Left lung (tissue), 14 donors: ENCODE measurements at places on chromosomes 4 and X.
A peak's percentile ranks its signal among the peaks of the same experiment; 100 is the strongest.

DNA sequence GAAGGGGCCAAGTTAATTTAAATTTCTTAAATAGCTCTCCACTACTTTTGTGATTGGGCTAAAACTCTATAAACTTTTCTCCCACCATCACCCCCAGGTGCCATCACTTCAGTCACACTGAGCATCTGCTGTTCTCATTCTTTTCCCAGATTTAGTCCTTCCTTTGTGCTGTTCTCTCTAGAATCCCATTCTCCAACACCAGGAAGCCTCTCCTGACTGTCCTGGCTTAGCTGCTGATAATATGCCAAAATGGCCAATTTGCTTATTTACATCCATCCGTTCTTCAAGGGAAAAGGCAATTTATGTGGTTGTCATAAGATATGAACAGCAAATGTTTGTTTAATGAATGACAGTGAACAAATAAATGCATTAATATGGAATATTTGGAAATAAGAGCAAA, 44.1 kb downstream of the FGFBP1 start:
- no peaks in the 10 kb centered on the region for H3K27me3 ChIP-seq
- H3K36me3 ChIP-seq, result no peaks in the 10 kb centered on the region
- H3K4me1 ChIP-seq, result no peaks in the 10 kb centered on the region
- no peak overlapping the region for H3K4me3 ChIP-seq

DNA sequence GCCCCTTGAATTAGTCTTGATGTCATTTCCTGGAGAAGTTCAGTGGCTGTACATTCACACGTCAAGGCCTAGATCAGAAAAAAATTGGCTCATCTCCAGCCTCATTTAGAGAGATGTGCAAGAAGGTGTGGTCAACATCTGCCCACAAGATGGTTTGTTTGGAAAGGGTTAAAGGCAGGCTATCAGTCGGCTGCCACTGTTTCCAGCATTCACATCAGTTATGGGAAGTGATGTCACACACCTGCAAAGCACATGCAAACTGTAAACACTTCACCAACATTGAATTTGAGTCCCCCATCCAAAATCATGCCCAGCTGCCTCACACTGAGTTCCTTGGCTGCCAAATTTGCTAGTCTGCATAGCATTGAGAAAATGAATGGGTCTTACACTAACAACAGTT, 498.3 kb upstream of the INTU start:
- no peaks in the 10 kb centered on the region for H3K27me3 ChIP-seq
- H3K4me1 ChIP-seq, result no peaks in the 10 kb centered on the region
- no peak overlapping the region for H3K27ac ChIP-seq
- H3K36me3 ChIP-seq, result no peaks in the 10 kb centered on the region

DNA sequence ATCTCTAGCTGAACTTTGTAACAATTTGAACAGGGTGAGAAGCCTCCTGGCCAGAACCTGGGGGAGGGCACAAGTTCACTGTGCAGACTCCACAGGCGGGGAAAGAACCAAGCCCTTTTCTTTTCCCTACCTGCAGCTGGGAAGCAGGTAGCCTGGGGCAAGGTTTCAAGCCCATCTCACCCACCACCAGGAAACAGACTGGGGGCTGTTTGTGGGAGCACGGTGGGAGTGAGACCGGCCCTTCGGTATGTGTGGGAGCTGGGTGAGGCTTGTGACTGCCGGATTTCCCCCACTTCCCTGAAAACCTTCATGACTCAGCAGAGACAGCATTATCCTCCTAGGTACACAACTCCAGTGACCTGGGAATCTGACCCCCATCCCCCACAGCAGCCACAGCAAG, 211.7 kb downstream of the ZNF674 start:
- no peak for DNase-seq
- no peaks in the 10 kb centered on the region for H3K4me1 ChIP-seq
- no peak overlapping the region for H3K27ac ChIP-seq

- no peaks in the 10 kb centered on the region for H3K27me3 ChIP-seq
- no peak overlapping the region for H3K27ac ChIP-seq
- H3K36me3 ChIP-seq, result no peaks in the 10 kb centered on the region
- no peak overlapping the region for H3K4me3 ChIP-seq
These were observed 5.5 kb upstream of the XIAP start for GRCh38 chrX:123854329-123854728.

- H3K27me3 ChIP-seq, result no peaks in the 10 kb centered on the region
- no peaks in the 10 kb centered on the region for H3K36me3 ChIP-seq
- no peaks in the 10 kb centered on the region for H3K4me1 ChIP-seq
These were observed 19.1 kb downstream of the HAUS3 start for GRCh38 chr4:2222838-2223237.

DNA sequence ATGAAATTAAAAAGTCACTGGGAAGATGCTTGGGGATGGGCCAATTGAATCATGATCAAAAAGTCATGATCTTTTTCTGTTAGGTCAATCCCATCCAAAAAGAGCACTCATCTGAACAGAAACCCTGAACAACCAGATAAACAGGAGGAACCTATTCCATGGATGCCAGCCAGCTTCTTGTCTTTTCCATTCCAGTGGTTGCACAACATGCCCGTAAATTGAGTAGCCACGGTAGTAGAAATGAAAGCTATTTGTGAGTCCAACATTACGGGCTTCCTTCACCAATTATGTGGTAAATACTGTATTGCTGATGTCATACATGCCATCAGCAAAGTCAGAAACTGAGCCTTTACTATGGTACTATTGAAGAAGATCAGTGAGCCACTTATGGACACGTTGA, 982.4 kb upstream of the HS3ST1 start:
- H3K36me3 ChIP-seq, result no peaks in the 10 kb centered on the region
- no peaks in the 10 kb centered on the region for H3K4me1 ChIP-seq
- H3K27ac ChIP-seq, result no peak overlapping the region
- H3K4me3 ChIP-seq, result no peak overlapping the region
- DNase-seq, result no peak
- H3K27me3 ChIP-seq, result no peaks in the 10 kb centered on the region

DNA sequence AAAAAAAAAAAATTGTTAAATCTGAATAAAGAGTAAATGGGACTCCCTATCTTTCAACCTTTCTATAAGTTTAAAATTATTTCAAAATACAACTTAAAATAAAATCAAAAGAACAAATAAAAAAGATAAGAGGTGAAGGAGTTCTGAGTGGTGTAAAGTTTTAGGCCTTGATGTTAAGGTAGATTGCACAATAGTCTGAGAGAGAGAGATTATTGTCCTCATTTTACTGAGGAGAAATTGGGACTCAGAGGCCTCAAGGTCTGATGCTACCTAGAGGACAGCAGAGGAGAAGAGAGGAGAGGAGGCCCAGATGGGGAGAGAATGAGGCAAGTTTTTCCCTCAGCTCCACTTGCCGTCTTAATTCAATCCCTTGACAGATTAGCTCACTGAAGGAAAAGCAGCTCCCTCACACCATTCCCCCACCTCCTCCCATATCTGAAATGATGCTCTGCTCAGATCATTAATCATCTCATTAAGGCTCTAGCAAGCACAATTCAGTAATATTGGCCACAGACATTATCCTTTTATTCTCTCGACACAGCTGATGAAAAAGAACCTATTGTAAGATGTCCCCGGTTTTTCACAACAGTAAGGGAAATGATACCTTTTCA, 106.3 kb upstream of the PTPN13 start:
- no peak for DNase-seq
- no peaks in the 10 kb centered on the region for H3K4me1 ChIP-seq
- H3K27ac ChIP-seq, result no peak overlapping the region
- H3K36me3 ChIP-seq, result no peaks in the 10 kb centered on the region
- H3K4me3 ChIP-seq, result no peak overlapping the region

DNA sequence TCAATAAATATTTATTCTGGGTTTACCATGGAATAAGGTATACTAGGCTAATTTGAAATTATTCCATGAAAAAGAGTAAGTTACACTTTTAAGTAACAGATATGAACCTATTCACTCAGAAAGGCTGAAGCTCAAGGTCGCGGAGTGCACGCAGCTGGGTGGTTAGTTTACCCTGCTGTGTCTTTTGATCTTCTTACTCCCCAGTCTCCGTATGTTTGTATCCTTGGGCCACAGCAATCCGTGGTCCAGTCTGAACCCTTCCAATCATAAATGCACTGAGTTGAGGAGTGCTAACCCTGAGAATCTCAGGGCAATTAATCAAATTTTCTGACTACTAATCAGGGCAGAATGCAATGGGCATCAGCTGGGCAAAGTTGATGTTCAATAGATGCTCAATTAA, 33.9 kb downstream of the RPS3A start:
- H3K27ac ChIP-seq, result peak overlapping the region; percentile 28
- H3K27me3 ChIP-seq, result no peaks in the 10 kb centered on the region
- H3K36me3 ChIP-seq, result peaks cover 56% of the 10 kb centered on the region
- no peak for DNase-seq
- no peaks in the 10 kb centered on the region for H3K4me1 ChIP-seq

GRCh38 chr4:86549163-86549788, 44.8 kb upstream of the PTPN13 start:
- no peak for DNase-seq
- H3K27me3 ChIP-seq, result peaks cover 11% of the 10 kb centered on the region
- no peak overlapping the region for H3K4me3 ChIP-seq
- peaks cover 5% of the 10 kb centered on the region for H3K4me1 ChIP-seq

- peak; percentile 41 for DNase-seq
- no peaks in the 10 kb centered on the region for H3K36me3 ChIP-seq
- no peak overlapping the region for H3K27ac ChIP-seq
- H3K4me3 ChIP-seq, result no peak overlapping the region
These were observed 518.3 kb upstream of the AGA start for GRCh38 chr4:177960566-177960965.

DNA sequence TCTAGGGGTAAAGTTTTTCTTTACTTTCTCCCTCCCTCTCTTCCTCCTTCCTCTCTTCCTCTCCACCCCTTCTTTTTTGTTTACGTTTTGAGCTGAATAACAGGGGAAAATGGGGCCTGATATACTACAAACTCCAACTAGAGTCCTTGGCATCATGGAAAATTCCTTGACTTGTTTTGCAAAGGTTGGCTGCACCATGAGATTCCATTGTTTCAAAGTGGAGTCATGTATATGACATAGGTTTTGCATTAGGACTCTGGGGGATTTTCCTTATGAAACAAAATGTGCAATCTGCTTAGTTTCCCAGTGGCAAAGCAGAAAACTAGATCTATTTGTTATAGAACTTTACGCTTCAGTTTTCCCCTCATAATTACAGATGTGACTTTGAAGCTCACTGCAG, 233.5 kb upstream of the PGRMC2 start:
- H3K27me3 ChIP-seq, result no peaks in the 10 kb centered on the region
- H3K36me3 ChIP-seq, result no peaks in the 10 kb centered on the region

DNA sequence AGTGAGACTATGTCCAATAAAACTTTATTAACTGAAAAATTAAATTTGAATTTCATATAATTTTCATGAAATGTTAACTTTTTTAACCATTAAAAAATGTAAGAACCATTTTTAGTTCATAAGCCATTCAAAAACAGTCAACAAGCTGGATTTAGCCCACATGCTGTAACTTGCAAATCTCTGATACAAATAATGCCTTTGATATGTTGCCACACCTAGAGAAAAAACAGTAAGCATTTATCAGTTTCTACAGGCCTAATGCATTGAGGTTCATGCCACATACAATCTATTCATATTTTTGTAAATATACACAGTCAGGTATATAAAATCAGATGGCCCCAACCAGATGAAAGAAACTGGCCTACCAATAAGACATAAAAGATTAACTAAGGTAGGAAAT, 52.8 kb downstream of the LCORL start:
- H3K4me1 ChIP-seq, result no peaks in the 10 kb centered on the region
- H3K27ac ChIP-seq, result no peak overlapping the region
- no peak for DNase-seq

DNA sequence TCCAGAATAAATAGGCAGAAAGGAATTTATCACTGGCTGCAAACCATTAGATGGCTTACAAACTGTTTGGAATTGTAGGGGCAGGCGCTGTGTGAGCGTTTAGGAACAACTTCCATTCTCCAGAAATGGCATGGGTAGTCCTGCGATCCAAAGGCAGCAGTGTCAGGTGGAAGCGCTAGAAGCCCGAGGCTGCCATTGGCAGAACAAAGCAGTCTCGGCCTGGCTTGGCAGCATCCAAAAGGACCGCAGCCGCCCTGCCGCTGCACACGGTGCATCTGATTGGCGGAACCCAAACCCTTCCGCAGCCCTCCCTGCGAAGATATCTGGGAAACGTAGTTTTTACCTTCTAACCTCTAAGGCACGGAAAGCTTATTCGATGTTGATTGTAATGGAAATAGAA, 23.6 kb upstream of the YTHDC1 start:
- H3K4me1 ChIP-seq, result peaks cover 3% of the 10 kb centered on the region
- no peaks in the 10 kb centered on the region for H3K36me3 ChIP-seq
- peak; percentile 70 for DNase-seq
- peak overlapping the region; percentile 5 for H3K4me3 ChIP-seq
- no peak overlapping the region for H3K27ac ChIP-seq
- peaks cover 25% of the 10 kb centered on the region for H3K27me3 ChIP-seq

DNA sequence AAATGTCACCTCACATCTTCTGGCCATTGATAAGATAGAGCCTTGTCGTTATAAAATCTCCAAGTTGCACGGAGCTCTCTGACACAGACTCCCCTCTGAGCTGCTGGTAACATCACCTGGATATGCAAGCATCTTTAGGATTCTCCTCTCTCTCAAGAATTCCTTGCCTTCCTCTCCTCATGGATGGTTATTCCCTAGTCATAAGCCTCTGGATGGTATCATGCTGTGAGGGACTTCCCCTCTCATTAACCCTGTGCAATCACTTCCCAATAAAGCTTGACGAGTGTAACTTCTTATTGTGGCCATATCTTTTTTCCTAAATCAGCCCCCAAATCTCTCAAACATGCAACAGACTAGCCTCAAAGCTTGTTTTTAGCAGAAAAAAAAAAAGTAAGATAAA, 1057.0 kb upstream of the SLIT2 start:
- H3K27ac ChIP-seq, result no peak overlapping the region
- no peaks in the 10 kb centered on the region for H3K27me3 ChIP-seq
- no peaks in the 10 kb centered on the region for H3K4me1 ChIP-seq
- no peaks in the 10 kb centered on the region for H3K36me3 ChIP-seq
- H3K4me3 ChIP-seq, result no peak overlapping the region
- no peak for DNase-seq

DNA sequence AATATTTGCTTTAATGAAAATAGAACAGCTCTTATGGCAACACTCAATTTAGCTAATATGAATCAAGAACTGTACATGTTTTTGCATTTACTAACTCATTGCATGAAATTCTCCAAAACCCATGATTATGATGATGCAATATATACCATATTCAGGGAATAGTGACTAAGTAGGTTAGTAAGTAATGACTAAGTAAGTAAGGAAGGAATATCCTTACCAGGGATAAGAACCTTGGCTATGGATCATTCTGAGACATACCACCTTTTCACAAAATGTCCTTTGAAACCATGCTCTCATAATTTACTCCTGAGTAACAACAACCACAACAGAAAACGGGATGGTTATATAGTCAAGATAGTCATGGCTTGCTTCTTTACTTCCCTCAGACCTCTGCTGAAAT, 1513.0 kb downstream of the STIM2 start:
- H3K36me3 ChIP-seq, result no peaks in the 10 kb centered on the region
- no peak overlapping the region for H3K27ac ChIP-seq
- no peak for DNase-seq
- no peaks in the 10 kb centered on the region for H3K4me1 ChIP-seq
- H3K27me3 ChIP-seq, result no peaks in the 10 kb centered on the region

DNA sequence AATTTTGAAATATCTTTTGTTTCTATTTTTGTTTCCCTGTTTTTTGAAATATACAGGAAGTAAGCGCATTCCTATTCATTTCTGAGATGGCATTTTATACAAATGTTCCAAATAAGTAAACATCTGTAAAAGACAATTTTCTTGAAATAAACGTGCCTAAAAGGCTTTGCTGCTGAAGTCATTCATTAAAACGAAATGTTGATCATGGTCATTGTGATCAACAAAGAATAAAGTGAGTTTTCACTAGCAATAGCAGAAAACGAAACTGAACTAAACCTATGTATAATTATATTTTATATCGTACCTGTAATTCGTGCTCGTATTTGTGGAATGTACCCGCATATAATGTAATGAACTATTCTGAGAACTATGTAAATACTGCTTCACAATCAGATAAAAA, 221.2 kb downstream of the MGST2 start:
- no peaks in the 10 kb centered on the region for H3K27me3 ChIP-seq
- H3K36me3 ChIP-seq, result no peaks in the 10 kb centered on the region
- peak overlapping the region; percentile 75 for H3K27ac ChIP-seq
- no peak for DNase-seq
- peaks cover 45% of the 10 kb centered on the region for H3K4me1 ChIP-seq
- H3K4me3 ChIP-seq, result peak overlapping the region; percentile 10
